Suppressor macrophage (primary cell): ENCODE measurements at places on chromosomes 5 and 9.

DNA sequence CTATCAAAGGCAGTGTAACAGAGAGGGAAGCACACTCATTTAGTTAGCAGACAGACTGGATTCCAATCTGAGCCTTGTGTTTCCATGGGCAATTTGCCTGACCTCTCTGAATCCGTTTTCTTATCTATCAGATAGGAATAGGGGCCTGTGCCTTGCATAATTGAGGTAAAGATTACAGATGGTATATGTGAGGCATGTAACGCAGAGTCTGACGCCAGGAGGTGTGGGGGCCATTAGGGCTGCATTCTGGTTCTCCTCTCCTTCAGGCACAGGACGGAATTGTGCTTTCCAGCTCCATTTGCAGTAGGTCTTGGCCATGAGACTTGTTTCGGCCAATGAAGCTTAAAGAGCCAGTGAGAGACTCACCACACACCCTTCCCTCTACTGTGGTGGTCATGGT is 97.6 kb downstream of the FRMD3 start:
- DNase-seq = no peak

DNA sequence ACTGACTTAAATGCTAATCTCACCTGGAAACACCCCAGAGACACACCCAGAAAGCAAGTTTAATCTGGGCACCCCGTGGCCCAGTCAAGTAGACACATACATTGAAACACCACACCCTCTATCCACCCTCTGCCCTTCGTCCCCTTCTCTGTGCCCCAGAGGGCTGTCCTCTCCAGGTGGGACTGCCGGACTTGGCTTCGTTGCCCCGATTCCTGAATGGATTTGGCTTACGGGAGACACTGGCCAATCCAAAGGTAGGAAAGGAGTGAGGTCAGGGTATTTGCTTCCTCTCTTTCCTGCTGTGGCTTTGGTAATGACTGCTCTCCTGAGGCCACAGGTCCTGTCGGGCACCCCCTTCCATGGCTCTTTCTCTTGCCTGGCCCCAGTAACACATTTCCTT is 25.2 kb upstream of the COL27A1 start:
- DNase-seq = no peak

GRCh38 chr5:31889001-31889561 is 250.2 kb downstream of the PDZD2 start:
- DNase-seq = no peak

GRCh38 chr9:82549174-82549821 is 513.6 kb downstream of the RASEF start:
- no peak for DNase-seq

- DNase-seq = no peak
Observed at GRCh38 chr5:130171699-130172098, 267.4 kb downstream of the CHSY3 start.

DNA sequence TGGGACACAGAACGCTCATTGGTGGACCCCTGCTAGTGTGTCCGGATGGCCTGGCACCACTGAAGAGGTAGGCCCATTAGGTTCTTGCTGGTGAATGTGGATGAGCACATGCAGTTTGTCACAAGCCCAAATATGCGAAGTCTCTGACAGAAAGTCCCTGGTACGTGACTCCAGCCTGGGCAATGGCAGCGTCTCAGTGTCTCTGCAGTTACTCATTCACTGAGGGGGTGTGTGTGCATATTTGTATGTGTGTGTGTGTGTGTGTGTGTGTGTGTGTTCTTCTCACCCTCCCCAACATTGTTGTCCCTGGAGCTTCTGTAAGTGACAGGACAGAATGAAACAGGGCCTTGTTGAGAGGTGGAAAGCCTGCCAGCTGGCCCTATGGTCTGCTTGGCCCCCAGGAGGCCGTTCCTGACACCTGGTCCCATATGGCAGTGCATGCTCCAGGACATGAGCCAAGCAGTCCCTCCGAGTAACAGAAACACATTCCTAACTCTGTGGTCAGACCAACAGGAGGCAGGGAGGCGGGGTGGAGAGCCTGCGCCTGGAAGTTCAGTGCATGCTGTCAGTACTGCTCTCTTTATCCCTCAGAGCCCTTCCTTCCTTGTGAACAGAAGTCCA is 169.9 kb downstream of the SLC28A3 start:
- no peak for DNase-seq

GRCh38 chr5:179802950-179803562 is 3.6 kb downstream of the MGAT4B start:
- no peak for DNase-seq

DNA sequence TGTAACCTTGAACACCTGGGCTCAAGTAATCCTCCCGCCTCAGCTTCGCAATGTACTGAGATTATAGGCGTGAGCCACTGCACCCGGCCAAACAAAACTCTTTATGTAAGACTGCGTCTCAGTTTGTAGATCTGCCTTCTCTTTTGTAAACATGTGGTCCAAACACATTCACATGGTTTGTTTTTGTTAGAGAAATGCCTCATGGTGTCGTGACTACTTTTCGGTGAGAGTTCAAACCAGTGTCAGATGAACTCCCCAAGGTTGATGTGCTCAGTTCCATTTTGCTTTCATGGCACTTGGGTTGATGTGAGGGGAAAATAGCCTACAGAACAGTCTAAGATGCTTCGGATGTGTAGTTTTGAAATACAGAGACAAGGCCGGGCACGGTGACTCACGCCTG is 231.6 kb downstream of the GOLPH3 start:
- no peak for DNase-seq

GRCh38 chr5:123879071-123879470 is 367.1 kb downstream of the CSNK1G3 start:
- no peak for DNase-seq

DNA sequence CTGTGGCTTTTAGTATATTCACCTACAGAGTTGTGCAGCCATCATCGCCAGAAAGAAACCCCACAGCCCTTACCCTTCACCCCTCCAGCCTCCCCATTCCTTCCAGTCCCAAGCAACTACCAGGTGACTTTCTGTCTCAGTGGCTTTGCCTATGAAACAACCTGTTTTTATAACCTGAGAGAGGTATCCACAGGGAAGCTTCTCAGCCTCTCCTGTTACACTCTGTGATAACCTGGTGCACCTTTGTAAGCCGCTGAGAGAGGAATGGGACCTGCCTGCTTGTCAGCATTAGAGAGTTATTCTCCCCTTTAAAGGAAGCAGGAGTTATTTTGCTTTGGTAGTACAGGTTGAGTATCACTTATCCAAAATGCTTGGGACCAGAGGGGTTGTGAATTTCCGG is 93.6 kb downstream of the TRIO start:
- no peak for DNase-seq

GRCh38 chr9:15155826-15156225 is 151.2 kb downstream of the TTC39B start:
- no peak for DNase-seq

DNA sequence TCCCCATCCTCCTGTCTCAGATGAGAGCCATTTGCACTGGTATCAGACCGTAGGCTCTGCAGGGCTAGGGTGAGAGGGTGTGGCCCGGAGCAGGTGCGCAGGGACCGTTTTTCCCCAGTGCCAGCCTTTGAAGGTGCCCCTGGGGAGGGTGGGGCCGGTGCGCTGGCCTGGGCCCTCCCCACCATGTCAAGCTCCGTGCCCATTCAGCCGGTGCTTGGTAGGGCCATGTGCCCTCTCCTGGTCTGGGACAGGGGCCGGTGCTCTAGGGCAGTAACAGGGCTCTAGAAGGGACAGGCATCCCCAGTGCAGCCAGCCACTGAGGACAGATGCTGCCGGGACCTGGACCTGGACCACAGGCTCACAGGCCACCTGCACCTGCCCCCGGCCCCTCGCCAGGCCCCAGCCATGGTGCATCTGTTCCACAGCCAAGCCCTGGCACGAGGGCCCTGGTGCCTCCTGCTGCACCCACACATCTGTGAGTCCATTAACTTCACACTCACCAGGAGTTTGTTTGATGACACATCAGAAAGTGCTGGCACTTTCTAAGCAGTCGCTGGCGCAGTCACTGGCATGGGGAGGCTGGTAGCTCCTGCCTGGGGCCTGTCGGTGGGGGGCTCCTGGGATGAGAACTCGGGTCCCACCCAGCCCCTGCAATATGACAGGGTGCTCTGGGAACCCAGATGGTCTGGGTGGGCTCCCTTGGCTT is 5.0 kb upstream of the QRFP start:
- no peak for DNase-seq

DNA sequence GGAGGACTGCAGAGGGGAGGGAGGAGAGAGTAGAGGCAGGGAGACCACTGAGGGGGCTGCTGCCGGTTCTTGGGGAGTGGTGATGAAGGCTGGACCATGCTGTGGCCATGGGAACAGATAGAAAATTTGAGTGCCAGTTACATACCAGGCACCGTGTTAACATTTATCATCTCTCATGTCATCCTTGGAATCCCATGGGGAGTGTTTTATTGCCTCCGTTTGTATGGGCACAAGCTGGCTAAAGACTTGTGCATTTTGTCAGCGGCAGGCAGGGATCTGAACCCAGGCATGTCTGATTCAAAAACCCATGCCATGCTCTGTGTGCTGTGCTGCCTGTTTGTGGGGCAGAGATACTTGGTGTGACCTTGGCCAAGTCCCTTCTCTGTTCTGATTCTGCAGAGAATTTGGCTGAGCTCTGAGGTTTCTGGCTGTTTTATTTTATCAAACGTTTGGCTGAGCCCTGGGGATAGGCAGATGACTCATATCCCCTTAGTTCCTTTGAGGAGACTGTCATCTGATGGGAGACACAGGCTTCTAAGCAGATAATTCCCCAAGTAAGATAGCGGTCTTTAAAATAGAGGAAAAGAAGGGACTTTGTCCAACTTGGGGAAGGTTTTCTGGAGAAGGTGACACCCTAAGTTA is 22.2 kb downstream of the COL27A1 start:
- DNase-seq = no peak

GRCh38 chr9:81498576-81498975 is 190.8 kb downstream of the TLE1 start:
- DNase-seq = no peak

DNA sequence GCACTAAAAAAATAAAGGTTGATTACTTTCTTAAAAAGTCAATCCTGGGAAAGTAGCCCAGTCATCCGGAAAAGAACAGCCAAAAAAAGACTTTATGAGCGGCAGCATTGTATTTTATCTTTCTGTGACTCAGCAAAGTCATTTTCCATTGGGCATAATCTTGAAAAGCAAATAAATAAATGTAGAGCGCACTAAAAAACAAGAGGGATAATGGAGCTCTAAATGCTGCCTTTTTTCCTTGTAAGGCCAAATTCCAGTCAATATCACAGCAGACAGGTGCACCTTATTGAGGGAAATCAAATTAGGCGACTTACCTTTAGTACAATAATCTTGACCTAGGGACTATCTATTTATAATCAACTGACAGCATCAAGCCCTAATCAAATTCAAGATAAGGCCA is 266.8 kb downstream of the MTRR start:
- no peak for DNase-seq

DNA sequence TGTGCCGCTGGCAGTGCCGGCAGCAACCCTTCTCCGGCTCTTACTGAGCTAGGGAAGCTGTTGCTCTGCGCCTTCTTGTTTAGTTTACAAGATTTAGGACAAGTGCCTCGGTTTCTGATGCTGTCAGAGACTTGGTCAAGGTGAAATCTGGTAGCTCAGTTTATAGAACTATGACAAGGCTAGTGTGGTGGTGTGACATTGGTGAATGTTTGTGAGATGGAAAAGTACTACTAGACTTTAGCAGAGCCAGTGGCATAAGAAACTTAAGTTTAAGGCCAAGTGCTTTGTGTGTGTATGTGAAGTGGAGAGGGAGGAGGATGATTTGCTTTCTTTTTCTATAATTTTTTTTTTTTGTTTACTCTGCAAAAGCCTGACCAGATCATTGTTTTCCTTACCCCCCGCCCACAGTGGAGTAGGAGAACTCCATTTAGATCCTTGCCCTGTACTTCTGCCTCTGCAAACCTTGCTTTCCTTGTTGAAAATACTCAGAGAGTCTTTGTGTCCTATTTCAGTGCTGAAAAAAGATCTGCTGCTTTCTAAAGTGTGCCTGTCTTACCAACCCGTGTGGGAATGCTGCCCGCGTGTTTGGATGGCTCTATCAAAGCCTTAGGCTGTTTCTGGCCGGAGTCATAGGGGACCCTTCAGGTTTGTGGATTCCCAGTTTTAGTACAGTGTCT is 75.9 kb downstream of the TRIO start:
- no peak for DNase-seq

DNA sequence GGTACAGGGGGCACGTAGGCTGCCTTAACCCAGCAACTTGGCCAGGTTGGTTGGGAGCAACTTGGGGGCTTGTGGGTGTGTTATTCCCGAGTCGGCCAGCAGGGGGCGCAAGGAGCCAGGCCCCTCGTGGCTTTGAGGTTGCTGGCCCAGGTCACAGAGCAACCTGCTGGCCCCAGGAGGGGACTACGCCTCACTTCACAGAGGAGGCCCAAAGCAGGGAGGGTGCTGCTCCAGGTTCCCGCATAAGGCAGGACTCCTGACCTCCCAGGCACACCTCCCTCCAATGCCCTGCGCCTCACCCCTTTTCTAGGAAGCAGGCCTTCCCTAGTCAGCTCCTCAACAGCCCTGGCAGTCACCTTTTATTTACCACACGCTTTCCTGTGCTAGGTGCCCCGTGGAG is 18.1 kb downstream of the KYAT1 start:
- peak; percentile 85 for DNase-seq

DNA sequence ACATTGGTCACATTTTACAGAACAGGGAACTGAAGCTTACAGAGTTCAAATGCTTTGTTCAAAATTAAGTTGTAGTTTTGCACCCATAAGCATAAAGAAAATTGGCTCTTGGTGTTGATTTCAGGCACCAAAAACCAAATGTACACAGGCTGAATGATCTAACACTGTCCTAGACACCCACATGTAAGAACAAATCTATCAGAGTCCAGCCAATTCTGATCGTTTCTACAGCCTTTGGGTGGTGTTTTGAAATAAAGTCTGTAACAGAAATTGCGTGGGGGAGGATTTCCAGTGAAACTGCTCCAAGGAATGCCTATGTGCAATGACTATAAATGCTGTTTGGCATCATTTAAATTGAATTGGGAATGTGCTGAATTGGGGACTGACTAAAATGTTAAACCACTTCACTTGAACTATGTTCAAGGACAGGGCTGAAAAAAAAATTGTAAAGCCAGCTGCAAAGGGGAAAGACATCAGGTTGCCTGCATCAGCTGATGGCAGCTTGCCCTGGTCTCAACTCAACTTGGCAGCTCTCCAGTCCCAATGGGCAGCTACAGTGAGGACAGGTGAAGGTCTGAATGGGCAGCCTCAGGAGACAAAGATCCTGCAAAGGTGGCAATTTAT is 92.2 kb upstream of the TRPC7 start:
- DNase-seq = no peak

- DNase-seq = no peak
Observed at GRCh38 chr9:88775037-88775471, 216.2 kb upstream of the S1PR3 start.

DNA sequence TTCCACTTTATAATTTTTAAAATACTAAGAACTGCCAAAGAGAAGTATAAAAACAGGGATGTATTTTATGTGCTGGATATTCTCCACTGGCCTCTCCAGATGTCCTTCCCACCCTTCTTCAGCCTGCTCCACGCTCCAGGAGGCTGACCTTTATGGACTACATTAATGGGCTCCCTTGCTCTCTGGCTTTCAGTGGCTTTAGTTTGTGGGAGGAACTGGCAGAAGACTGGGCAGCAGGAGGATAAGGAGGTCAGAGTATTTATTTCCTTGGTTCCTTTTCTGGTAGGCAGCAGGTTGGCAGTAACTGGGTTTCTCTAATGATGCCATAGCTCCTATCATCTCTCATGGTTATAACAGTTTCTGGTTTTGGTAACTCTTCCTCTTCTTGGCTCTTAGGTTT is 133.9 kb downstream of the PAM start:
- no peak for DNase-seq

GRCh38 chr5:89276566-89277305 is 393.8 kb upstream of the MEF2C start:
- peak; percentile 18 for DNase-seq

- no peak for DNase-seq
Observed at GRCh38 chr9:78363221-78363620, 66.3 kb downstream of the PSAT1 start.
